Left colon (tissue), 2 donors: ENCODE measurements at places on chromosomes 7 and 10.

DNA sequence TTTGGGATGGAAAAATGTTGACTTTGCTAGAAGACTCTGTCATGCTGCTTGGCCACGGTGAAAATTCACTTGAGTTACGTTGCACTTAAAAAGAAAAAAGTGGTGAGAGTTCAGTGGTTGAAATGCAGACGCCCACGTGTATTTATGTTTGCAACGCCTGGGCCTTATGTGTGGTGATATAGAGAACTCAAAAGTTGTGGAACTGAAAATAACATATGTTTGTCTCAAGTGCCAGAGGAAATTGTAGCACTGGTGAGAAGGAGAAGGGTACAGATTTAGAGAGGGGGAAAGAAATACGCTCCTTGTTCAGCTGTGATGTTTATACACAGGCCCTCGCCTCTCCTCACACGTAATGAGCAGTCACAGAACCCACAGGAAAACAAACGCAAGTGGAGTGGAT lies 73.6 kb downstream of the EMX2 start:
- no peak for DNase-seq

- no peak for DNase-seq
Measured at GRCh38 chr7:19290968-19291367, 145.7 kb upstream of the FERD3L start.

- no peak for DNase-seq
Measured at GRCh38 chr7:106381252-106381651, 96.5 kb upstream of the NAMPT start.

DNA sequence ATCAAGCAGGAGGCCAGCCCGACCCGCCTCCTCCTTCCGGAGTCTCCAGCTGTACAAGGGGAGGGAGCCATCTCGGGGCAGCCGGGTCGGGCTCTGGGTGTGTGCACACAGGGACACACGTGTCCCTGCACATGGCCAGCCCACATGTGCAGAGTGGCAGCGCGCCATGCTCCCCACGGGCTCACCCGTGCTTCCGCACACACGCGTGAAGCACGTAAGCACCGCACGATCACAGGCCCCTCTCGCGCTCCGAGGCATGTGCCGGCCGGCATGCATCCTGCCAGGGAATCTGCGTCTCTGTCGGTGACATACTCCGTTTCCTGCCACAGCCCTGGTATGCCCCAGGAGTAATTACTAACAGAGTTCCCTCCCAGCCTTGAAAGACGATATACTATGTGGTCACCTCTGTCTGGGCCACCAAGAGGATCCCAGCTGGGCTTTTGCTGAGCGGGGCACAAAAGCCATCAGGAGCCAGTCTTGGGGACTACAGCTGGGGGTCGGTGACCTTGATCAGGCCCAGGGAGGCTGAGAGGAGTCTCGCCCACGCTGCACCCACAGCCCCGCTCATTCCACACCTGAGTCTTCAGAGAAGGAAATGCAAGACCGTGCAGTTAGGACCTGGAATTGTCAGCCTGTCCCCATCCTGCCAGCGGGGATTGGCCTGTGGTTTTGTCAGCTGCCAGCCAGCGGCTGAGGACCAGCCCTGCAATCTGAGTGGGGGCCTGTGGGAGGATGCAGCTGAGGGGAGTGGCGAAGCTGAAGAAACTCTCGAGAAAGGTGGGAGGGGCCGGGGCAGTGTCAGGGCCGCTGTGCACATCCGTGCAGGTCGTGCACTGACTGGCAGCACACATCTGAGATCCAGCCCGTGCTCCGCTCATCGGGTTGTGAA lies 11.0 kb upstream of the LFNG start:
- no peak for DNase-seq

- DNase-seq: peak; percentile 68
Measured at GRCh38 chr10:132634241-132634946, 96.8 kb downstream of the INPP5A start.
